Fibroblast of the conjunctiva (primary cell): ENCODE measurements at places on chromosomes 4 and X.

GRCh38 chr4:96227515-96227914, 387.6 kb downstream of the PDHA2 start:
- DNase-seq: no peak

DNA sequence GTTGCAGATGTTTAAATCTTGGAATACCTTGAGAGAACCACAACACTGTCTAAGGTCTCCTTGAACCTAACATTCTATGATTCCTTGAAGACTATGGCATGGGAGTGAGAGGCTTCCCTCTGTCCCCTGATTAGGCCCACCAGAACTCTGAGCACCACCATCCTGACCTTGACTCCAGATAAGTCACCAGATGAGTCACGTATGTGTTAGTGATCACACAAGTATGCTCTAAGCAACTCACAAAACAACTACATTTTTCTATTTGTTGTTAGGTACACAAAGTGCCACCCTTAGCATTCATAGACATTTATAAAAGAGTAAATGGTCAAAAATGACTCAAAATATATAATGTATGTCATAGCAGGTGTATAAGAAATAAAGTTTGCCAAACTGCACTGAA, 252.9 kb upstream of the CXXC4 start:
- DNase-seq: no peak

- DNase-seq: no peak
These were observed 129.7 kb downstream of the CPE start for GRCh38 chr4:165508372-165509120.

GRCh38 chr4:91427171-91427570, 876.6 kb upstream of the GRID2 start:
- DNase-seq: no peak

- DNase-seq: no peak
These were observed 9.6 kb upstream of the SLAIN2 start for GRCh38 chr4:48331577-48332330.

GRCh38 chrX:108245462-108245861, 153.9 kb downstream of the ATG4A start:
- no peak for DNase-seq

- DNase-seq: no peak
These were observed 87.6 kb downstream of the JAKMIP1 start for GRCh38 chr4:6112606-6113290.

DNA sequence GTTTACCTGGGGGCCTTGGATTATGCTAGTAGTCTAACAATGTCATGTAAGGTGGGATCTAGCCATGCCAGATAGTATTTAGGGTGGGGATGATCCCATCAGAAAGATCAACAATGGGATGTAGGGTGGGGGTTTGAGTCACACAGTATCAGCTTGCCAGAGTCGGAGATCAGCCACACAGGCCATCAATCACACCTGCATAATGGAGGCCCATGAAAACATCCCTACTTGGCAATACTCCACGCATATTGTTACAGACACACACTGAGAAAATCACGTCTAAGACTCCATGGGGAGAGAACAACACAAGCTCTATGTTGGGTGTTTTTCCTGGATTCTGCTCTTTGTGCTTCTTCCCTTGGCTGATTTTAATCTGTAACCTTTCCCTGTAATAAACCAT, 49.5 kb upstream of the SLC25A4 start:
- no peak for DNase-seq

DNA sequence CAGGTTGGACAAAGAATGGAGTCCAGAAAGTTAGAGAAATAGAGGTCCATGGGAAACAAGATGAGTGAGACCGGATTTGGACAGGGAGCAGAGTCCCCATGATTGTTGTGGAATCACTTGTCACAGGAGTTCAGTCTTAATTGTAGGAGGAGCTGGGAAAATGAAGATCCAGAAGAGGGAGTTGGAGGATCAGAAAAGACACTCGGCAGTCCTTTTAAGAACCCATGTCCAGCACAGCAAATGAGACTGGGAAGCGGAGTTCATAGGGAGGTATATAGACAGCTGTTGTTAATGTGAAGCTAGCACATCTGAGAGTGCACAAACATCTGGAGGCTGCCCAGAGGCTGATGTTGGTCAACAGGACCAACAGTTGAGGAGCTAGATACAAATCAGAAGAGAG, 111.4 kb upstream of the RXFP1 start:
- DNase-seq: peak; percentile 9

DNA sequence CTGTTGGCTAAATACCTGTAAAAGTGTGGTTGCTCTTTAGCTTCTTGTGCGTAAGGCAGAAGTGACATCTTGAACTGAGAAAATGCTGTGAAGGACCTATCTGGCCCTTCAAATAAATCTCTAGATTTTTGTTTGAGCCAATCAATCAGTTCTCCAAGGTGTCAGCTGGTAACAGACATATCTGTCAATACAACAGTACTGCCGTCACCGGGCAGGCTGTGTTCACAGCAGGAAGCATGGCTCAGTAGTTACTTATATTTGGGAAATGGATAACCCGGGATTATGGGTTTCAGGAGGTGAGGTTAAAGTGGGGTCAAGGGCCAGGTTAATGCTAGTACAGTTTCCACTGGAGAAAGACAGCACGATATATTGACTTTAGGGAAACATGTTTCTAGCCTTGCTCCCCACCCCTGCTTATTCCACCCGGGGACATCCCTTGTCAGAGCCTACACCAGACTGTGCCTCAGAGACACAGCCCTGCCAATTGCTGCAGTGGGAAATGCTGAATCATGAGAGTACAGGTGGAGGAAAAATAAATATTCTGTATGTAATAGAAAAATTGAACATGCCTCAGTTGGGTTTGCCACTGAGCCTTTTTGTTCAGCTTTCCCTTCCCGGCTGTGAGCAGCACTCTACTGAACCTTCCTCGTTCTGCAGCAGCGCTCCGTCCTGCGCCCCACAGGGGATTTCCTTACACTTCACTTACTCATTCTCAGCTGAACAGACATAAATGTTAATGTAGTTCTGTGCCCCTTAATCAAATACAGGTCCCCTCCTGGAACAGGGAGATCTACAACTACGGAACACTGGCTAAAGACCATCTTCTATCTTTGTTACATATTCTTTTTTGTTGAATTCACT, 121.1 kb downstream of the MGST2 start:
- no peak for DNase-seq

- no peak for DNase-seq
These were observed 495.4 kb downstream of the PACRGL start for GRCh38 chr4:21195682-21196081.

DNA sequence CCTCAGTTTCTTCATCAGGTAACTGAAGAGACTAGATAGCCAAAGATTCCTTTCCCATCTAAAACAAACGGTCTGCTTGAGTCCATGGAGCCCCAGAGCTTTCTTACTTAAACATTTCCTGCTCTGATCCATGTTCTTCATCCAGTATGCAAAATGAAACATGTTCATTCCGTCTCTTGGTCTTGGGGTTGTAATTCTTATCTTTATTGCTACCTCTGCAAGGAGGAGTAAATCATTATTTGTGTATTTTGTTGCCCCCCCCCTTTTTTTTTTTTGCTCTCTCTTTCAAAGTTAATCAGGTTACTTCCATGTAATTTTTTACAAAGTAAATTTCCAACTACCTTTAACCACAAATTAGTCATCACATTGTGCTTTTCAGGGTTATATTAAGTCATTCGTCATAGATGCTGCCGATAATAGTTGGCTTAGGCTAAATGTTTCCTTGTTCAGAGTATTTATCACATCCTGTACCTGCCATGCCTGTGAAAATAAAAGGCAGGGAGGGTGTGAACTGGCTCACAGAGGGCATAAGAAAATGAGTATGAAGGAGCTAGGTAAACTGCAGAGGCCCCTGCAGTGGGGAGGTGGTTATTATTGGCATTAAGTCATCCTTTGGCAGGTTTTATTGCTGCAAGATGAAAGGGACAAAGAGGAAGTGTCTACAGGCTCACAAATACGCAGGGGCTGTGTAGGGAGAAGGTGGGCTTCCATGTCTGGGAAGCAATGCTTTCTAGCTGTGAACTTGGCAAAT, 76.7 kb upstream of the HS3ST1 start:
- no peak for DNase-seq
